ENCODE measurements at places on chromosomes 1 and 21.

GRCh38 chr21:39188521-39189139 lies 5.4 kb upstream of the PSMG1 start:
- DNase-seq: no peak

DNA sequence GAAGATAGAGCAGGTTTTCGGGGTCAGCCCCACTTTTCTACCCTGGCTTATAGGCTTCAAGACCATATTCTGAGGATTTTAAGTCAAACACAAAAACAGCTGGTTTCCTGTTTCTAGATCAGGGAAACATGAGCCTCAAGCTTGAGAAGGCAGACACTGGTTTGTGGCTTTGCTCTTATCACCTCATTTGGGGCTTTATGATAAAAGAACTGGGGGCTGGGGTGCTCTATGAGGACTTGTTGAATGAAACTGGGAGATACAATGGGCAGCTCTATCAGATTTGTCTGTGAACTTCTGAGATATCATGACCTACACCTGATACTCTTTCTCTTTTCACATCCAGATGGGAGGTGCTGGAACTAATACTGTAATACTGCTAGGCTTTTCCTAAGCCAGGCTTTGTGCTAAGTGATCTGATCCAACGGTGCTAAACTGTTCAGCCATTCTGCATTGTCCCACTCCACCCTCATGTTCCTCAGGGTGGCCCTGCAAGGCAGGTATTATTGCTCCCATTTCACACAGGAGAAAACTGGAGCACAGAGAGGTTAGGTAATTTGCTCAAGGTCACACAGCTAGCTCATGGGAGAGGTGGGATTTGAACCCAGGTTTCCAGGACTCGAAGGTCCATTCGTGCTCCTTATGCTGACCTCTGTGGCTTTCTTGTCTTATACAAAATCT lies 6.6 kb downstream of the AJAP1 start:
- no peak for DNase-seq

GRCh38 chr1:175503538-175503937 lies 239.9 kb downstream of the TNR start:
- no peak for DNase-seq

- no peak for DNase-seq
These were observed 32.5 kb downstream of the SLC22A15 start for GRCh38 chr1:116008656-116009390.

- DNase-seq: no peak
These were observed 3.5 kb upstream of the RAP1A start for GRCh38 chr1:111615870-111616715.

GRCh38 chr1:193581341-193581740 lies 394.9 kb upstream of the B3GALT2 start:
- DNase-seq: no peak

DNA sequence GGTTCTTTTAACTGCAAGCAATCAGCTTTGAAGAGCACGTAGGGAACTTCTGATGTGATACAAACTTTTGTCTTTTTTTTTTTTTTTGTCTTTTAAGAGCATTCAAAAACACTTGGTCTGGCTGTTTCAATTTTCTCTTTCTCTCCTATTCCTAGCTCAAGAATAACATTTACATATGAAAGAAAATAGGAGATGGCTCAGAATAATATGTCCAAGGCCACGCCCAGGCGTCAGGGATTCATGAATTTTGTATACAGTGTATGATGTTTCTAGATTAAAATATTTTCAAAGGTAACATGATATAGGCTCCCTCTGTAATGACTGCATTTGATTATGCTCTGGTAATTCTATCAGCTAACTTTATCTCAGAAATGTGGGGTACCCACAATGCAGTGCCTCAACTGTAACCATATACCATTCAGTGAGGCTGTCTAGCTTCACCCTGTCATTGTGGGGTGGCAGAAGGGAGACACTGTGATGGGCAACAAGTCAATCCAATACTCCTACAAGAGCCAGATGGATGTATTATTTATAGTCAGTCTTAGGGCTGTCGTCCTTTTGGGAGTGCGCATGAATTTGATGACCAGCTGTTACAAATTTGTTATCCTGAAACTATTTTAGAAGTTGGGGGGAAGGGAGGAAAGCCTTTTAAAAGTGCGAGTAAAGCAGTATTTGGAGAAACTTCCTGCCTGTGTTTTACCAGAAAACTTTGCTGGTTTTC lies 1.5 kb upstream of the AKNAD1 start:
- DNase-seq: no peak

- DNase-seq: no peak
These were observed 12.2 kb downstream of the UBE2U start for GRCh38 chr1:64215576-64215975.

DNA sequence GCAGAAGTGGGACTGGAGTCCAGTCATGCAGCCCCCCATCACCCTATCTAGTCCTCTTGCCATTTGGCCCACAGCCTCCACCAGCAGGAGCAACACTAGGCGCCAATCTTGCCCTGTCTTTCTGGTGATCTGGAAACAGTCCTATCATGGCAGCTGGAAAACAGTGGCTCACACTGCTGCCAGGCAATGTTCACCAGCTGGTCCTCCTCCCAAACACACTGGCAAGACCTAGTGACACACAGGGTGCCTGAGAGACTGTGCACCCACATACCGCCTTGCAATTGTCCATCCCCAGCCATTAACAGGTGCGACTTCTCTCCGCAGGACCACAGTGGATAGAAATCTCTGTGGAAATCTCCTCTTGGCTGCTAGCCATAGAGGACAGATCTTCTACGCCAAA lies 105.5 kb downstream of the HIVEP3 start:
- DNase-seq: no peak

- DNase-seq: no peak
These were observed 65.5 kb downstream of the CASZ1 start for GRCh38 chr1:10730985-10731384.

DNA sequence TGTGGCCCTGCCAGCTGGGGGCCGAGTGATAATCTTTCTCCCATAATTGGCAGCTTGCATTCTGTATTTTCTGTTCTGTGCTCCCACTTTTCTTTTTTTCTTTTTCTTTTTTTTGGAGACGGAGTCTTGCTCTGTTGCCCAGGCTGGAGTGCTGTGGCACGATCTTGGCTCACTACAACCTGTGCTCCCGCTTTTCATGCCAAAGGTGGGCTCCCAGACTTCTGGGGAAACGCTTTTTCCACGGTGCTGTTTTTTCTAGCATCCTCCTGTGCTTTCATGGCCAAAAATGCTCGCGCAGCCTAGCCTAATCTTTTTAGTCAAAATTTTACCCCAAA lies 585 bp upstream of the AHCTF1 start:
- DNase-seq: no peak

GRCh38 chr1:241934866-241935265 lies 22.7 kb upstream of the BECN2 start:
- no peak for DNase-seq

DNA sequence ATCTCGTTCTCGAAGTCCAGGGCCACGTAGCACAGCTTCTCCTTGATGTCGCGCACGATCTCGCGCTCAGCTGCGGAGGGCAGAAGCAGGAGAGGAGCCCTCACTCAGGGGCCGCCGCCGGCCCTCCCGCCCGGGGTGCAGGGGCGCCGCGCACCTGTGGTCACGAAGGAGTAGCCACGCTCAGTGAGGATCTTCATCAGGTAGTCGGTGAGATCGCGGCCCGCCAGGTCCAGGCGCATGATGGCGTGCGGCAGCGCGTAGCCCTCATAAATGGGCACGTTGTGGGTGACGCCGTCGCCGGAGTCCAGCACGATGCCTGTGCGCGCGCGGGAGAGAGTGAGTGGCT lies 1.8 kb downstream of the ACTA1 start:
- no peak for DNase-seq

DNA sequence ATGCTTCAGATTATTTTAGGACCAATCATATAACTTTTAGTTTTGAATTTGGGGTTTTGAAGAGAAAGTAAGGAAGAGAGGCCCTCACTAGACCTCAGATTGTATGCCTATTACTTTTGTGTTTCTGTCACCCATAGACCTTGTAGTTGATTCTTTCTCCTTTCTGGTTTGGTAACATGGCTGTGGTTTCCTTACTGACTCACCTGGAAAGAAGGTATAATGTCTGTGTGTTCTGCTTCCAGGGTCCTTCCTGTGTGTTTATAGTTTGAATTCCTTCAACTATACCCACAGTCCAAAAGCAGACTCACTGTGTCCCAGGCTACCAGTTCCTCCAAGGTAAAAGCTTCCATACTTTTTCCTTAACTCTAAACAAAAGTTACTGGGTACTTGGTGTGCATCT lies 8.1 kb downstream of the SLC44A3 start:
- DNase-seq: no peak

DNA sequence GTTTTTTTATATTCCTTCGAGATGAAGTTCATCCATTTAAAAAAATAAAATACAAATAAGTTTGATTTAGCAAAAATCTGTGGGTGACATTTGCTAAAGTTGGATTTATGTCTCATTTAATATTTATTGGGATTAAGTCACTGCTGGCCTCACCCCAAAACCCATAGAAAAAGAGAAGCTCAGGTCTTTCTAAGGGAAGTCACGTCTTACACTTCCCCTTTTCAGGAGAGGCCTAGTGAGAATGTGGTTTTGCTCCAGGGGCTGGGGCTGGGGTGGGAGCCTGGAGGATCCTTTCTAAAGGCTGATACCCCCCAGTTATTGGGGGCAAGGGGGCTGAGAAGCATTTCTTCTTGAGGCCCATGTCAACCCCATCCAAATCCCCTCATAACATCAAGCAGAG lies 300.3 kb downstream of the DSCAM start:
- DNase-seq: no peak

DNA sequence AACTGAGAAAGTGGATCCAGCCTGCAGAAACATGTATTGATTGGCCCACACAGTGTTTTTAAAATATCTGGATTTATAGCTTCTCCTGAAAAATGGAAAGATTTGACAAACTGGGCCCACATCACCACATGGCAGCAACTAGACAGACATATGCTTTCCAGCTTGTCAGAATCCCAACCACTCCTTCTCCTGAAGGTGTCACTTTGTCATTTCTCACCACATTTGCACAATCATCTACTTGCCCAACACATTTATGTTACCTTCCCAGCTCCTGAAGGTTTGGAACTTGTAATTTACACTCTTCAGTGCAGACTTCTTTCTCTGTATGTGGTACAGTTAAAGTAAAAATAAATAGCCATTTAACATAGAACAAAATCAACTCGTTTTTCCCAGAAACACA lies 126.1 kb upstream of the KIAA1614 start:
- DNase-seq: no peak

All from activated gamma-delta T cell (primary cell).